ENCODE measurements at places on chromosomes 2 and 18. TPM values are rescaled to one million over a fixed set of nuclear protein-coding genes. Genes with fewer than 3 reads are reported as not detected.

Gene UGT1A8
- not detected for total RNA-seq

Gene CSRNP3
- not detected for total RNA-seq

Gene CPLX4
- not detected for total RNA-seq

Gene CACNB4
- total RNA-seq: 0.30 TPM

GRCh38 chr2:211688196-211688595 is 850.4 kb downstream of the ERBB4 start:
- no peak for DNase-seq

Gene TOGARAM2
- total RNA-seq: 9.3 TPM

- DNase-seq: no peak
Observed at GRCh38 chr2:88711289-88711688, 19.8 kb downstream of the RPIA start.

Gene CROCC2
- not detected for total RNA-seq

GRCh38 chr2:57050007-57050406 is 866.2 kb downstream of the CCDC85A start:
- DNase-seq: no peak

DNA sequence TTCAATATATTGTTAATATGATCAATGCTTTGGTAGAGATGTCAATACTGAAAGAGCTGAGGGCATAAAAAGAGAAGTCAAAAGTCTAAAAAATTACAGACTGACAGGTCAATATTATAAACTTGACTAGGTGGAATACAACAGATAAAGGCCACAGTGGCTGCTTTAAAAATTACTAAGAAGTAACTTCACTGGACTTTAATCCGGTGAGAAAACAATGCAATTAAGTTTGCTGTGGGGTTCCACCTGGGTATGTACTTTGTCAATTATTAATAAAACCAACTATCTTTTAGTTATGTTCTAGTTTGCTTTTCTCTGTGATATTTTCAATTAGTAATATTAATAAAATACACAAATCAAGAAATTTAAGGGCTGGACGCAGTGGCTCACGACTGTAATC is 44.7 kb downstream of the RAPH1 start:
- no peak for DNase-seq

Gene ACTR3
- total RNA-seq: 328 TPM

DNA sequence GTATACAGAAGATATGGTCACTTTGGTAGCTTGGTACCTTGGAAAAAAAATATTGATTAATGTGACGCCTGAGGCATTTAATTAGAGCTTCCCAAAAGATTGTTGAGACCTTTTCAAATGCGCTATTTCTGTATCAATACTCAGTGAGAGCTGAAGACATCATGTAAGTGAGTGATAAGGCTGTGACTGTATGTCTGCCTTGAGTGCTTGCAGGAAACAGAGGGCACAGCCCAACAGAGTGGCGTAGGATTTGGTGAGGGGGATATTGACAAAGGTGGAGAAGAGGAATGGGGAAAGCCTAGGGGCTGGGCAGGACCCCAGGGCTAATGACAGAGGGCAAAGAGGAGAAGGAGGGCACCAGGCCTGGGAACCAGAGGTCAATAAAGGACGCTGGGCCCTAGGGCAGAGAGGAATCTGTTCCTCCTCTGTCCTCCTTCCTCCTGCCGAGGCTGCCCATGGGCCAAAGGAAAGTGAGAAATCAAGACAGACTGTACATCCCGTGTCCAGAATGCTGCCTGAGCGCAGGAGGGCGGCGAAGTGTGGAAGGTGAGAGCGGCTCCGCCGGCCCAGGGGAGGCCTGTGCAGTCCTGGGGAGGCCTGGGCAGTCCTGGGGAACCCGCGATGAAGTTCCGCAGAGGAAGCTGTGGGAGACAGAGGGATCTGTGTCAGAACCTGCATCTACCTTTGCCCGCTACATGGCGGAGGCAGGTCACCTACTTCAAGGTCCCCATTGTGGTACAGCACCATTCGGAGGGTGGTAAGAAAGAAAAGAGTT is 228.6 kb upstream of the PIEZO2 start:
- no peak for DNase-seq

GRCh38 chr2:7795778-7796563 is 878.8 kb downstream of the RNF144A start:
- DNase-seq: no peak

DNA sequence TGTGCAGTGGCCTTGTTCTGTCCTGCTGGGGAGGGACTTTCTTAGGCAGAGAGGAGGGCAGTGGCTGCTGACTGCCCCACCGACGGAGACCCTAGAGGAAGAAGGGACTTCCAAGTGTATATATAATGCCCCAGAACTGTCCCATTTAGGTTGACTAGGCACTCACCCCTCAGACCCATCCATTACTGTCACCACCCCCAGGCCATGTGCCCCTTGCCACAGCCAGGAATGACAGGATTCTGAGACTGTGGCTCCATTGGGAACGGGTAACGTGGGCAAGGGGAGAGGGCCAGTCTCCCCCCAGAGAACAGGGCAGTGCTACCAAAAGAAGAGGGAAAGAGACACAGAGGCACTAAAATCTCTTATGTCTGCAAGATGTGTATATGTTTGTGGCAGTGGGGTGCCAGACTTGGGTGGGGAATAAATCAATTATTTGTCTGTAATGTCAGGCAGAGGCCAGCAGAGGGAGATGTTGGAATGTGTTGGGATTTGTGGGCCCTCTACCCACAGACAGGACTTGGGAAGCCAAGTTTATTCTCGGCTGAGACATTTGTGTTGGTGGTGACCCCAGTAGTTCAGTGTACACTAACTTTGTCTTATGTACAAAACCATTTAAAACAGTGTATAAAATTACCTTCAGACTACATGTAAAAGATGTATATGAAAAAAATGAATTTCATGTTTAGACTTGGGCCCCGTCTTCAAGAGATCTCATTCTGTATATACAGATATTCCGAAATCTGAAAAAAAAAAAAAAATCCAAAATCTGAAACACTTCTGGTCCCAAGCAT is 24.0 kb upstream of the TMEM37 start:
- no peak for DNase-seq

Gene CDKL4
- total RNA-seq: 0.74 TPM

- no peak for DNase-seq
Observed at GRCh38 chr2:84999553-84999955, 28.6 kb downstream of the KCMF1 start.

Gene CDC42EP3
- total RNA-seq: 36.4 TPM

Gene OTOS
- total RNA-seq: not detected

Gene DNAJC5G
- total RNA-seq: not detected

Gene RSAD2
- total RNA-seq: 4.1 TPM

Gene C18orf54
- 2.7 TPM for total RNA-seq

DNA sequence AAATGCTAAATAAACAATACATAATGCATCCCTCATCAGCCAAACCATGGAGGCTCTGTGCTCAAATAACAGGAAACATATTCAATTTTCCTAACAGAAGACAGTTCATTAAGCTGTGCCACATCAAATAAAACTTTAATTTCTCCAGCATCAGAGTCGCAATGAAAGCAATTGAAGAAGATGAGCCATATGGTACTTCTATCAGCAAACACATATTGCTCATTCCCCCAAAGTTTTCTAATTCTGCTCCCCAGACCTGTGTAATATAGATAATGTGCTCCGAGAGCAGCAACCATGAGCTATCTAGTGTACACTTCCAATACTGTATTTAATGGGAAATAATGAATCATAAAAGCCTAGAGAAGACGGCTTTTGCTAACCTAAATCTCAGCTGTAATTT is 263.2 kb downstream of the MEIS1 start:
- DNase-seq: no peak

DNA sequence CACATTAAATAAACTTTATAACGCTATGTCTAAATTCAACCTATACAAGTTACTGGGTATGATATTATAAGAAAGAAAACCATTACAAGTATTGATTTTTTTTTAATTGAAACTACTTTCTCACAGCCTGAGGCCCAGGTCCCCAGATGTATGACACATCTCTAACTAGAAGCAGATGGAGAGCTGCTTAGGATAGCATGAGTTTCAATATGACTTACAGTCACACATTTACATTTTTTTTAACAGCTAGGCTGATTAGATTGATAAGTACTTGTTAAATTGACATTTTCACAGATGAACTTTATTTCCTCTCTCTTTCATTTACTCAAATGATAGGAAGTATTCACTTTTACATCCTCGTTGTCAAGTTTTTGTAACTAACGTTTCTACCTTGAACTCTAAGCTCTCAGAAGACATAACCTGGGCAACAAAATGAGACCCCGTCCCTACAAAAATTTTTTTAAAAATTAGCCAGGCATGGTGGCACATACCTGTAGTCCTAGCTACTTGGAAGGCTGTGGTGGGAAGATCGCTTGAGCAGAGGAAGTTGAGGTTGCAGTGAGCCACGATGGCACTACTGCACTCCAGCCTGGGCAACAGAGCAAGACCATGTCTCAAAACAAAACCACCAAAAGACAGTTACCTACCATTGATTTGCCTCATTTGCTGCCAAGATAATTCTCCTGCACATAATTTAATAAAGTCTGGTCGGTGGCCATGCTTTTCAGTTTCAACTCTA is 52.4 kb downstream of the STK39 start:
- DNase-seq: peak; percentile 83

Gene CNRIP1
- not detected for total RNA-seq

DNA sequence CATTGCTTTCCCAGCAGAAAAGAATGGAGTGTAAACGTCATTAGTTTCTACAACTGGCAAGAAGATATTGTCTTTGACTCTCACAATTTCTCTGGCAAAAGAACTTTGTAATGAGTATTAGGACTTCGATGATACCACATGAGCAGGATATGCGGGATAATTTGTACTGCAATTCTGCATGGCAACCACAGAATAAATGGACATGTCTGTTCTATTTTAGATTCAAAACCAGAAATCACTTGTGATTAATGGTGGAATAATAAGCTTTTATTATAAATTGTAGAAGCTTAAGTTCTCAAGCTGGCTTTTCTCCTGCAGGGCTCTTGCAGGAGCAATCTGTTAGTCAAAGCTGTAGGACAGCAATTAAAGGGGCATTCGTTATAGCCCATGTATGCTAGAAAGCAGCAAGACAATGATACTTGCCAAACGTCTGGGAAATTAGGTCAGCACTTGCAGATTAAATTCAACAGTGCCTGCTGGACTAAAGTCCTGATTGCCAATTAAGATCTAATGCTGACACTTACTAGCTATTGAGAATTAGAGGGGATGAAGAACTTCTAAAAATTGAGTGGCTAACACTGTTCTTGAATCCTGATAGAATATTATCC is 177.9 kb downstream of the PTH2R start:
- no peak for DNase-seq

GRCh38 chr2:172516299-172516698 is 39.6 kb upstream of the PDK1 start:
- DNase-seq: no peak

- DNase-seq: peak; percentile 91
Observed at GRCh38 chr2:63977904-63978303, 41.3 kb downstream of the VPS54 start.

DNA sequence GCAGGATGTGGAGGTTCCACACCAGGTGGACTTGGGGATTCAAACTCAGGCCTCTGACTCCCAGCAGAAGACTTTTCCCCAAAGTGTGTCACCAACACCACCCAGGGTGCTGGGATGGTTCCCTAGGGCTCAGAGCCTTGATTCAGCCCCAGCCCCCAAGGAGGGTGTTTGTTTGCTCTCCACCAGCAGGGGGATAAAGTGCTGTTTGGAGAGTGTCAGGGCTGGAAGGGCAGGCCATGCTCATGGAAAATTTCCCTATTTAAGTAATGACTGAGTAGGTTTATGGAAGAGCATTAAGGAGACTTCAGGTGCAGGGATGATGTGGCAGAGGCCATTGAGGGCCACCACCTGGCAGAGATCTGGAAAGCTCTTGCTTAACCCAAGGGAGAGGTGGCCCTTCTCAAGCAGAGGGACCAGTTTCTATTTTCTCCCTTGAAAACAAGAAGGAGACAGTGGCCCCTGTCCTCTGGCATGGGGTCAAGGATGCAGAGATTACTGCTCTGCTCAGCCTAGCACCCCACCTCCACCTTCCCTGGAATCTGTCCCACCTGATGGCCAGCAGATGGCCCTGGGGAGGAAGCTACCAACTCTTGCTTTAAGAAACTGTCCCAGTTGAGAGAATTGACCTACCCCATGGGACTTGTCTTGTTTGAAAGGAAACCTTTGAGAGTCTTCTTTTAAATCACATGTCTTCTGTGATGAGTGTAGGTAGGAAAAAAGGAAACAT is 122.1 kb downstream of the ACOXL start:
- no peak for DNase-seq

GRCh38 chr2:46227674-46228289 is 69.4 kb upstream of the EPAS1 start:
- DNase-seq: no peak

Gene SMC6
- 34.4 TPM for total RNA-seq

Gene CLEC4F
- not detected for total RNA-seq

Gene FOXI3
- not detected for total RNA-seq

Gene SPDYA
- total RNA-seq: 19.6 TPM

DNA sequence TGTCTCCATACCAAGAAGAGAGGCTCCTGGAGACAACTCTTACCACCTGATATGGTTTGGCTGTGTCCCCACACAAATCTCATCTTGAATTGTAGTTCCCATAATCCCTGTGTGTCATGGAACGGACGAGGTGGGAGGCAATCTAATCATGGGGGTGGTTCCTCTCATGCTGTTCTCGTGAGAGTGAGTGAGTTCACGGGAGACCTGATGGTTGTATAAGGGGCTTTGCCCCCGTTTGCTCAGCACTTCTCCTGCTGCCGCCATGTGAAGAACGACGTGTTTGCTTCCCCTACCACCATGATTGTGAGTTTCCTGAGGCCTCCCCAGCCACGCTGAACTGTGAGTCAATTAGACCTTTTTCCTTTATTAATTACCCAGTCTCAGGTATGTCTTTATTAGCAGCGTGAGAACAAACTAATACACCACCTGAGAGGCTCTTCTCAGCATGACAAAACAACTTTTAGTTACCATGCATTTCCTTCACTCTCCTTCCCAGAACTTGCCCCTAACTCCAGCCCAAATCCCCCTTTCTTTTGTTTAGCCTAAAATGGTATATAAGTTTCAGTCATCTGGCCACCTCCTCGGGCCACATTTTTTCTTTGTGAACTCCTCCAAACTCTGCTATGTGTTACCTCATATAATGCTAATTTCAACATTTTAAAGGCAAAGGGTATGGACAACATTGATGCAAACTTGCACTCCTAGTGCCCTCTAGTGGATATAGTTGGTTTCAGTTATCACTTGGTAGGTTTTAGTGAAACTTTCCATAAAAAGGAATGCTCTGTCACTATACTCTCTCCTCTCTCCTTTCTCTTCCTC is 58.6 kb upstream of the SLC25A52 start:
- peak; percentile 43 for DNase-seq

Gene PLB1
- total RNA-seq: 2.0 TPM

DNA sequence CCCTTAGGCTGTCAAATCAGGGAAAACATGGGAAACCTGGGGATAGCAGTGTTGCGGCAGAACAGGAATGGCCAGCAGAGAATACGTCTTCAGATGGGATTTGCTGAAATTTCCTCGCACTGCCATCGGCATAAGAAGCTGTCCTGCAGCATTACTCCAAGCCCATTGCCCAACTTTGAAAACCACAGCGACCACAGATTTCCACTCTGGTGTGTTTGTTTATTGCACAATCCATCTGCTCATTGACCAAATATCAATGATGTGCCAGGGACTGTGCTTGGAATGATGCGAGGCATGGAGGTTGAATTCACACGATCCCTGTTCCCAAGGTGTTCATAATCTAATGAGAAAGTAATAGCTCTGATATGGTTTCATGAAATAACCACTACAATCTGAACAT is 383.3 kb upstream of the MYT1L start:
- no peak for DNase-seq

- no peak for DNase-seq
Observed at GRCh38 chr2:147469471-147469870, 375.4 kb upstream of the ACVR2A start.

GRCh38 chr18:75828379-75828778 is 400.9 kb upstream of the SMIM21 start:
- no peak for DNase-seq

- DNase-seq: no peak
Observed at GRCh38 chr18:2979129-2979528, 33.8 kb downstream of the LPIN2 start.

Data from CD4-positive, CD25-positive, alpha-beta regulatory T cell (primary cell).